Stimulated activated CD4-positive, alpha-beta T cell treated with anti-CD3 and anti-CD28 coated beads, Interleukin-1b, Interleukin-23, amount 100 ng/mL, for 24 hours (primary cell): ENCODE measurements at places on chromosomes 1 and 21.

- DNase-seq = no peak
These were observed 10.0 kb downstream of the HES2 start for GRCh38 chr1:6409733-6410132.

GRCh38 chr1:66353257-66353656 is 180.7 kb upstream of the SGIP1 start:
- no peak for DNase-seq

GRCh38 chr1:109199710-109200109 is 14.0 kb upstream of the SARS1 start:
- DNase-seq = no peak

DNA sequence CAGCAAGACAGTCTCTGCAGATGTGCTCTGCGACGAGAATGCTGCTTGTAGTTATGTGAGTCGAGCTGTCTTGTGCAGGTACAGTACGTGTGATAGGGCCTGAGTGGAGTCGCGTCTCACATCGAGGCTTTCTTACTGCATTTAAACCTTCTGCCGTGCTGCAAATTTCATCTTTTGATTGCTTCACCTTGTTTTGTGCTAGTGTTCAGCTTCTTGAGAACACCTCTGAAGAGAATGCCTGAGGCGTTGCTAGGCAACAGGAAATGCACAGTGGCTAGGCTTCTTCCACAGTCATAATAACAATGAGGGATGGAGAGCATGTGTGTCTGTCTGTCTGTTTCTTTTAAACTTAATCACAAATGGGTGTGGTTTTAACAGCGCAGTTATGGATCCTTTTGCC is 52.9 kb downstream of the MRPS6 start:
- no peak for DNase-seq

DNA sequence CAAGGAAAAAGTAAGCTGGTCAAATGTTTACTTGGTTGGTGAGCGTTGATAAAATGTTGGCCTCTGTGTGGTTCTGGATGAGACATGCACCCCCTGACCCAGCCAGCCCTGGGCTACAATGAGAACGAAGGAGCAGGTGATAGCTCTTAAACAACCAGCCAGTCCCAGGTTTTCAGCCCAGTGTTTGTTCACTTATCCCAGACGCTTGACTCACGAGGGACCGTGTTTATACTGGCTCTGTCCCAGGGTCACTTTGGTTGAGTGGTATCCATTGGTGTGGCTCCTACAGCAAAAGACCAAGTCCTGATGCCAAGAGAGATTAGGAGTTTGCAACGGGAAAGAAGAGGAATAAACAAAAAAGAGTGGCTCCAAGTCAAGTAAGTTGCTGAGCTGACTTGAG is 86.9 kb downstream of the KCNJ15 start:
- DNase-seq = no peak

DNA sequence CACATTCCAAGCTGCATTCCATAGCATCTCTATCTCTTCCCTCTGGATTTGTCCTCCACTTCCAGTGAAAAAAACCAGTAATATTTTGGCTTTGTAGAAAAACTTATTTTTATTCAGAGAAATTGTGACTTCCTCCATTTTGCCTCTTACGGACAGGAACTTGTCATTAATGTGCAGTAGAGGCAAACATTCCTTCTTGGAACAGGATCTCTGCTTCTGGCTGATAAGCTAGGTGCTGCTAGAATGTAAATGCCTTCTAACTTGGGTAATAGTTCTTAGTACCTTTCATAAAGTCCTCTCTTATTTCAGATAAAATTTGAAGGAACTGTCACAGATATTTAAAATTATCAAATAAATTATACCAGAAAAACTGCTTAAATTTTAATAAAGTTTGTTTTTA is 707.8 kb downstream of the USP25 start:
- no peak for DNase-seq

DNA sequence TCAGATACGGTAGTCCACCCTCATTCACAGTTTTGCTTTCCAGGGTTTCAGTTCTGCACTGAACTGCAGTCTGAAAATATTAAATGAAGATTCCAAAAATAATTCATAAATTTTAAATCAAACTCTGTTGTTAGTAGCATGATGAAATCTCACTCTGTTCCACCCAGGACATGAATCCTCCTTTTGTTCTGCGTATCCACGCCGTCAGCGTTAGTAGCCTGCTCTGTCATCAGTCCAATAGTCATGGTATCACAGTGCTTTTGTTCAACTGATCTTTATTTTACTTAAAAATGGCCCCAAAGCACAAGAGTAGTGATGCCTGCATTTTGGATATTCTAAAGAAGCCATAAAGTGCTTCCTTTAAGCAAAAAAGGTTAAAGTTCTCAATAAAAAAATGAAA is 23.9 kb downstream of the CHD1L start:
- DNase-seq = no peak

- no peak for DNase-seq
These were observed 86.0 kb downstream of the HS2ST1 start for GRCh38 chr1:87000460-87000859.

DNA sequence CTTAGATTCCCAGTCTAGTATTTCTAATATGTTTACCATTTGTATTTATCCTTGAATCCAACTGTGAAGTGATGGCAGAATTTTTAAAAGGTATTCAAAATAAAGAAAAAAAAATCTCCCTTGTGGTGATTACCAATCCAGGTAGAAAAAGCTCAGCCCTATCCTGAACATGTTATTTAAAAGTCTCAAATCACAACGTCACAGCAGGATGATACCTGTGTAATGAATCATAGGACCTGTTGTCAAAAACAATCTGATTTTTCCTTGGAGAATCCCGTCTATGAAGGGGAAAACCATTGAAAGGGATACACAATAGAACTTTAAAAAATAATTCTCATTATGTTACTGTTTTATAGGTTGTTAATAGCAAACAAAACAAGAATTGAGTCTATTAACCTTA is 76.9 kb upstream of the LBR start:
- no peak for DNase-seq

DNA sequence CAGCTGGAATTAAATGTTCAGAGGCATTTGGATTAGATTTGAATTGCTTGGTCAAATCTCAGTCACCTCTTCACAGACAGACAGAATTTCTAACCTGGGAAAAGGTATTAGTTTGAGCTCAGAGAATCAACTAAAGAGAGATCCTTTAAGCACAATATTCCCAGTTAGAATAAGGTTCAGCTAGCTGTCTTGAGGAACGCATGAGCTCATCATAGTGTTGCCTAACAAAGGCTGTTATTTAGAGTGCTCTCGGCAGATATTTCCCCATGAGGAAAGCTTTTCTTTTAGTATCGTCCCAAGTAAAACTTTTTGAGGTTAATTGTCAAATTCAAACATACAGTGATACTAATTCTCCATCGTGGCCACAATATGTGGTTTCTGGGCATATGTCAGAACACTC is 269.9 kb downstream of the HLX start:
- no peak for DNase-seq

DNA sequence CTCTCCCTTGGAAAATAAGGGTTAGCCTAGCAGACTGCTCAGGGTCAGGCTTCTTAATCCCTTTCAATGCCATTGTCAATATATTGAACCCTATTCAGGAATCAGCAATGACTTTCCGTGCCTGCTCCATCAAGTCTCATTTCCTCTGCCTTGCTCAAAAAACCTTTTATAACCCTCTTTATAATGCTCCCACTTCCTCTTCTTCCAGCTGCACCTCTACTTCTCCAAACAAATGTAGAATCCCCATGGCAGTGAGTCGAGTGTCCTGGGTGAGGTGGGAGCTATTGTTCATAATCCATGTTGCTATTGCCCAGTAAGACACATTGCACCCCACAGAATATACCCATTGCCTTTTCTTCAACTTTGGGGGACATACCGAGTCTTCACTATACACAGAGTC is 58.6 kb downstream of the OLIG1 start:
- no peak for DNase-seq

GRCh38 chr1:78184460-78185072 is 138.8 kb downstream of the GIPC2 start:
- DNase-seq = no peak

- DNase-seq = no peak
These were observed 14.7 kb upstream of the PTGFR start for GRCh38 chr1:78475888-78476610.

- DNase-seq = no peak
These were observed 11.2 kb upstream of the SPRR4 start for GRCh38 chr1:152959273-152959672.

- no peak for DNase-seq
These were observed 55.9 kb downstream of the C1orf87 start for GRCh38 chr1:60017508-60018205.

DNA sequence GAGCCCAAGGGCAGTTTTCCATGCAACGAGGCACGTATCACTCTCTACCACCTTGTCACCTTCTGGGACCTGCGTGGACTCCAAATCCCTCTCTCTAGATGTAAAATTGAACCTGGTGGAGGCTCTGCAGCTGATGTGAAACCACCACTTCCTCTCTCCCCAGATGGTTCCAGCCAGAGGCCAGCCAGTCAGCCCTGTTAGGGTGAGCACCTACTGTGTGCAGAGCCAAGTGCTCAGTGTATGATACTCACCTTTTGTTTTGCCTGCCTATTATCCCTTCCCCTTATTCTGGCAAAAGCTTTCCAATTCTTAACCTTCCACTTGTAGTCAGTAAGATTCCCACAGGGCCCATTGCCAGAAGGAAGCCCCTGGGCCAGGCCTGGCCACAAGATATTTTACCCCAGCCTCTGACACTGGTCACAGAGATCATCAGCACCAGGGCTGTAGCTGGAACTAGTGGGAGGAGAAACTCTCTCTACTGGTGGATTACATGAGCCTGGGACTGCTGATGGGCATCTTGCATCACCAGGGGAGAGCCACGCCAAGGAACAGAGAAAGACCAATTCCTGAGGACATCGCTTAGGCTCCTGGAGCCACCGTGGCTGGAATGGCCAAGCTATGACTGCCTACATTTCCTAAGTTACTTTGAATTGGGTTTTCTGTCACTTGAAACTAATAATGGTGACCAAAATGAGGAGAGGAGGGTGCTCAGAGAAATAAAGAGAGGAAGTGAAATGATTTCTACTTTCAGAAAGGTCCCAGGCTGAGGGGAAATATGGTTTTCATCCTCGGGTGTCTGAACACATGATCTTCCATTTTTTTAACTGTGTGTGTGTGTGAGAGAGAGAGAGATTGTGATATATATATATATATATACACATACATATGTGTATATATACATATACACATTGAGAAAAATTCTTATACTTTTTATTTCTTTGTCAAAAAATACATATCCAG is 26.6 kb upstream of the RD3 start:
- no peak for DNase-seq

GRCh38 chr1:30285501-30285932 is 437.9 kb downstream of the MATN1 start:
- no peak for DNase-seq

- DNase-seq = no peak
These were observed 271.9 kb downstream of the HHAT start for GRCh38 chr1:210600421-210601159.

GRCh38 chr1:98903261-98903660 is 101.4 kb downstream of the PLPPR5 start:
- no peak for DNase-seq

DNA sequence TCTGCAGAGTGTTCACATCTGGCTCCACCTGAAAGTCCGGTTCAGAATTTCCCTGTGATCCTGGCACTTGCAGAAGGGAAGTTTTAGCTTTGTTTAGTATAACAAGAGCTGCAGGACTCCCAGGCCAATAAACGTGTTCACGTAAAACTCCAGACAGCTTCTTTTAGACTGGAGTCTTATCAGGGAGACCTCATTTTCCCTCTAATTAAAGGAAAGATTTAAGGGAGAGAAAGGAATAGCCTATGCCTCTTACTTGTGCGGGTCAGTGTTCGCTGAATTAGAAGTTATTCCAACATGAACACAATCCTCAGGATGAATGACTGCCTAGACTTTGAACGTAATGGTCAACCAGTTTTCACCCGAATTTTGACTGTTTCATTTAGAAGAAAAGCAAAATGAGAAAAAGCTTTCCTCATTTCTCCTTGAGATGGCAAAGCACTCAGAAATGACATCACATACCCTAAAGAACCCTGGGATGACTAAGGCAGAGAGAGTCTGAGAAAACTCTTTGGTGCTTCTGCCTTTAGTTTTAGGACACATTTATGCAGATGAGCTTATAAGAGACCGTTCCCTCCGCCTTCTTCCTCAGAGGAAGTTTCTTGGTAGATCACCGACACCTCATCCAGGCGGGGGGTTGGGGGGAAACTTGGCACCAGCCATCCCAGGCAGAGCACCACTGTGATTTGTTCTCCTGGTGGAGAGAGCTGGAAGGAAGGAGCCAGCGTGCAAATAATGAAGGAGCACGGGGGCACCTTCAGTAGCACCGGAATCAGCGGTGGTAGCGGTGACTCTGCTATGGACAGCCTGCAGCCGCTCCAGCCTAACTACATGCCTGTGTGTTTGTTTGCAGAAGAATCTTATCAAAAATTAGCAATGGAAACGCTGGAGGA is 202.1 kb upstream of the SGIP1 start:
- DNase-seq = no peak

- no peak for DNase-seq
These were observed 12.3 kb downstream of the RNF223 start for GRCh38 chr1:1061682-1062345.

- no peak for DNase-seq
These were observed 168.5 kb upstream of the ZC3H12A start for GRCh38 chr1:37305841-37306240.

- no peak for DNase-seq
These were observed 19.7 kb upstream of the ARF1 start for GRCh38 chr1:228062812-228063211.

DNA sequence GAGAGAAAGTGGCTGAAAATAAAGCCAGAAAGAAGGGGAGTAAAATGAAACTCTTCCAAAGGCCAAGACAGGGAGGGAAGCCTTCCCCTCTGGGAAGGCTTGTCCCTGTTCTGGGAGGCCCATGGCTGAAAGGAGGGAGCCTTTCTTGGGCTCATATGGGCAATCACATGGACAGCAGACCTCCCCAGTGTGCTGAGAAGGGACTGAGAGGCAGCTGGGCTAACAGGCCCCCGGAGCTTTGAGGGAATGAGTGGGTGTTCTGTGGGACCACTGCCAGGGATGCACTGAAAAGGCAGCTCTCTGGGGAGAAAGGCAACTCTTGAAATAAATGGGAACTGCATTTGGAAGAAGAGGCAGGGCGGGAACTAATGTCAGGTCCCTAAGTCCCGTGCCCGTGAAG is 39.1 kb downstream of the KANK4 start:
- DNase-seq = no peak

DNA sequence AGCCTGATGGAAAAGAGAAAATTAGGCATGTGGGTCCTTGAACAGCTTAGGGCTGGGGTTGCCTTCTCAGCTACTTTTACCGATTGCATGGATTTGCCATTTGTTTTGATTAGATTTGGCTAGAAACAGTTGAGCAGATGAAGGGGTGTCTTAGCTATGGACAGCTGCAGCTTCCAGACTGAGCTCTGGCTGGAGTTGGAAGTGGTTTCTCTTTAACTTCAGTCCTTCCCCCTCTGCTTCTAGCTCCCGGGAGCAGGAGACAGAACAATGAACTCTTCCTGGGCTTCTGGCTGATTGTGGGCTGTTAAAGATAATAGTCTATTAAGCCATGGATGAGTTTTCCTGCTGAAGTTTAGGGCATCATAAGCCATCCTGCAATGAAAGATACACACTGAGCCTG is 50.7 kb downstream of the UBE2T start:
- no peak for DNase-seq
